PC-3 (cell line): ENCODE measurements at places on chromosomes 7 and 10.

DNA sequence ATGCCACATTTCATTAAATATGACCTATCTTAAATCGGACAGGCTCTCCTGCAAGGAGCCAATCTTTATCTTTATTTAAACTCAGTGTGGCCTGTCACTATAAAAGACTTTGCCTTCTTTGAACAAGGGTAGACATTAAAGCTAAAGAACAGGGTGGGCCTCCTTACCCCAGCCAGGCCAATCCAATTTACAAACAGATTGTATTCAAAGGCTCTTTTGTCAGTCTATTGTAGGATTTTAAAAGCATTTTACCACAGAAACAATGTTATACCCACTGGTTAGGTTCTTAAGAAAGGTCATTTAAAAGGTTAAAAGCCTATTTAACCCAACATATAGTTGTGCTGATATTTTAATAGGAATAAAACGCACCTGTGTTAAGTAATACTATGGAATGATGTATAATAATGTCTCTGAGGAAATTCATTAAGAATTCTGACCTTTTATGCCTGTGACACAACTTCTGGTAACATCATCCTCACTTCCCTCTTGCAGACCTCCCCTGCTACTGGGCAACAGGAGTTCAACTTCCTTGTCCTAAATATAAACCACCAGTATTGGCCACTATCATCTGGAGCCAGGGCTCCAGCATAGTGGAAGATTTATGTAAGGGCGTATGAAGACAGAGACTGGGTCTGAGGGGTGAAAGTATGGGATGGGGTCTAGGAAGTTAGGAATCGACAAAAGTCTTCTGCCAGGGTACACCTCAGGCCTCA is 32.5 kb downstream of the MTERF1 start:
- no peak for DNase-seq

DNA sequence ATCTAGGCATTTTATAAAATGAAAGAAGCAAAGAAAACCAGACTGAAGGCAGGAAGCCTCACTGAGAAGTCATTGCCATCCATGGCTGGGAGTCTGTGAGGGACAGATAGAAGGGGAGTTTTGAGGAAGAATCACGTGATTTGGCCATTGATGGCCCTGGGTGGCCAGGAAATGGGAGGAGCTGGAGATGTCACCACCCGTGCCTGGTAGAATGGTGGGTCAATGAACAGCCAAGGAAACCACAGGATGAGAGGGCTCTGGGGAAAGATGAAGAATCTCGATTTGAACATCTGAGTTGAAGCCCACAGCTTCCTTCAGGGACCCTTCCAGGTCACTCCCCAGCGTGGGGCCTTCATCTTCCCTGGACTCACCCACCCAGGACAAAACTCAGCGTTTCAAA is 103.3 kb upstream of the CHST15 start:
- DNase-seq = no peak

DNA sequence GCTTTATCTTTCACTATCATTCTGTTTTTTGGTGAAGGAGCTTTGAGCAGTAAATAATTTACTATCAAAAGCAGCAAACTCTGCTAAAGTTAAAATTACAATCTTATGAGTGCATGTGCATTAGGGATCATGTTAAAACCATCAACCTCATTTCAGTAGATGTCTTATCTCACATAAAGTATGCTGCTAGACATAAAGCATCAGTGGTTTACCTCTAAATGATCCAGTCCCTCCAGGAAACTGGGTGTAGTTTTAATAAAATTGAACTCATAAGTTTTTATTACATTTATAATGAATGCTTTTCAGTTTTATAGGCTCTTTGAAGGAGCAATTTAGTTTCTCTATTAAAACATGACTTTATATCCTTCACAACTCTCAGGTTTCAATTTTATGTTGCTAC is 108.7 kb downstream of the LRRN3 start:
- peak; percentile 22 for DNase-seq

GRCh38 chr7:80614851-80615271 is 23.6 kb upstream of the CD36 start:
- DNase-seq = peak; percentile 63

GRCh38 chr7:74101061-74101681 is 17.6 kb downstream of the LIMK1 start:
- DNase-seq = no peak

- no peak for DNase-seq
Observed at GRCh38 chr7:71243736-71244410, 111.9 kb downstream of the GALNT17 start.

- no peak for DNase-seq
Observed at GRCh38 chr10:110772454-110773025, 99.2 kb upstream of the PDCD4 start.

- no peak for DNase-seq
Observed at GRCh38 chr7:41661596-41661995, 41.3 kb downstream of the INHBA start.

DNA sequence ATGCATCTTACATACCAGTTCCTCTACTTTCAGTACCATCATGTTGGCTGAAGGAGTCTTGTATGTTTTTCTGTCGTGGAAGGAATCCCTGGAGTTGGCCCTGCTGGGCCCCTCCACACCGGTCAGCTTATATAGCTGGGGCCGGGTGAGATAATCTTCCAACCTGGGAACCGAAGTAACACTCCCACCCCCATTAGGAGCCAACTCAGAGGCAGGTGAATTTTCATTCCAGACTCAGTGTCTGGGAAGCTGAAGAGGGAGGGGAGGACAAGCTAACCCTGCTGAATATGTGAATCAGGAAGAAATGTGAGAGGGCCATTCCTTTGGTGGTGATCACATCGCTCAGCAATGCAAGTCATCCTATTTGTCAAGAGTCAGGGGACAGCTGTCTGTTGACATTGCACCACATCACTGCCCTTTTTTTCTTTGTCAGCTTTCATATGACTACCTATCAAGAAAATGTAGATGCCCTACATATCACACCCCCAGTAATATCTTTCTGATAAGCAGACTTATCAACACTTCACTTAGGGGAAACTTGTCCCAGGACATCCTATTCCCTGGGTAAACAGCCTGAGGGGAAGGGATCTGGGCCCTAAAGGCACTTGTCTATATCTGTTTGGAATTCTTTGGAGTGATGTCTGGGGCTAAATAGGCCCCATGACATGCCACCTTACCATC is at the start of gene ANKRD1:
ANKRD1 (minus strand) TSS at position 102 of the 681 bp plus-strand sequence; CDS start at position 42, 60 bp downstream.
- peak; percentile 93 for DNase-seq

DNA sequence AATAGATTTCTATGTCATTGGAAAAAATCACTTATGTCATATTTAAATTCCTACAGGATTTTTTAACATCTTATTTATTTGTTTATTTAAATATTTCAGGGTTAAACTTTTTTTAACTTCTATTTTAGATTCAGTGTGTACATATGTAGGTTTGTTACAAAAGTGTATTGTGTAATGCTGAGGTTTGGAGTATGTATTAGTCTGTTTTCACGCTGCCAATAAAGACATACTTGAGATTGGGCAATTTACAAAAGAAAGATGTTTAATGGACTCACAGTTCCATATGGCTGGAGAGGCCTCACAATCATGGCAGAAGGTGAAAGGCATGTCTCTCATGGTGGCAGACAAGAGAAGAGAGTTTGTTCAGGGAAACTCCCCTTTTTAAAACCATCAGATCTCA is 65.4 kb downstream of the MGAM2 start:
- no peak for DNase-seq

- no peak for DNase-seq
Observed at GRCh38 chr7:141235656-141236055, 161.8 kb downstream of the TMEM178B start.

DNA sequence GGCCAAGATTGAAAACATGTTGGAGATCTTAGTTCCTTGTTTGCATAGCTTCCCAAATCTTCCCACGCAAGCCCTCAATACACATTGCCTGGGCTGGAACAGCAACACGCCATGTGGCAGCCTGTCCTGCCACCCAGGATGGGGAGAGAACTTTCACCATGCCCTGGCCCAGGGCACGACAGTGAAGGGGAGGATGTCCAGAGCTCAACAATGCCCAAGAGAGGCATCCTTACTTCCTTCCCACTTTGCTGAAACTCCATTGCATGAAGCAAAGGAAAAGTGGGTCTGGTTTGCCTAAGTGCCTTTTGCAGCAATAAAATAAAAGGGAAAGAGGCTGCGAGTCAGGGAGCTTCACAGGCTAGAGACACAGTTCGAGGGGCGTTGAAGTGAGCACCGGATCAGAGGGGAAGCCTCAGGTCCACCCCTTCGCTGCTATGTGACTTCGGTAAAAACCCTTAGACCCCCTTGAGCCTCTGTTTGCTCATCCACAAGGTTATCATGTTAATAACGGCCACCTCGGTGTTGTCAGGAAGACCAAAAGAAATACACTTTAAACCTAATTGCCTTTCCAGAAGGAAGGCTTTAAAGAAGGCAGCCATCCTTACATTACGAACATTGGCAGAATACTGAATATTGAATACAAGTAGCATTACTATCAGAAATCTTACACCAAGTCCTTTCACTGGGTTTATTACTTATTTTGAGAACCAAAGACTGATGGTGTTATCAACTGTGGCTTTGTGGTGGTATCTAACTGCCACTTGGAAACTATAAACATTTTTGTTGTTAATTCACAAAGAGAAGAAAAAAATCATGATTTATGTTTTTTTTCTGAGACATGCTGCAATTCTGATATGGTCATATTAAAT is 133.3 kb downstream of the ICA1 start:
- DNase-seq = no peak

- DNase-seq = peak; percentile 11
Observed at GRCh38 chr10:125264091-125264490, 103.7 kb upstream of the CTBP2 start.

- DNase-seq = no peak
Observed at GRCh38 chr10:72094574-72094973, 6.2 kb upstream of the SPOCK2 start.

DNA sequence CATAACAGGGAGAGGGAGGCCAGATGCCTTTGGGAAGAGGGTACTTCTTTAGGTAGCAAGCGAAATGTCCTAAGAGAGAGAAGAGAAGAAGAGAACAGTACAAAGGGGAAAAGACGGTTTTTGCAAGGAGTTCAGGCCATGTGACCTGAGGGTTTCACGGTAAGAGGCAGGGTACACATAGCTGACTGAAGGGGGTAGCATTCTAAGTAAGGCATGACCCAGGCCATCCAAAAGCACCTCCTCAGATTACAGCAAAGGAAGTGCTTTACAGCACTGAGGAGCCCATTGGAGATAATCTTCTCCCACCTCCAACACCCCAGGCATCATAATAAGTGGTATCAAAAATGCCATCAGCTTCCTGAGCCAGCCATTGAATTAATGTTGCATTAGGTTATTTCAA is 258.2 kb upstream of the NPY start:
- DNase-seq = no peak

DNA sequence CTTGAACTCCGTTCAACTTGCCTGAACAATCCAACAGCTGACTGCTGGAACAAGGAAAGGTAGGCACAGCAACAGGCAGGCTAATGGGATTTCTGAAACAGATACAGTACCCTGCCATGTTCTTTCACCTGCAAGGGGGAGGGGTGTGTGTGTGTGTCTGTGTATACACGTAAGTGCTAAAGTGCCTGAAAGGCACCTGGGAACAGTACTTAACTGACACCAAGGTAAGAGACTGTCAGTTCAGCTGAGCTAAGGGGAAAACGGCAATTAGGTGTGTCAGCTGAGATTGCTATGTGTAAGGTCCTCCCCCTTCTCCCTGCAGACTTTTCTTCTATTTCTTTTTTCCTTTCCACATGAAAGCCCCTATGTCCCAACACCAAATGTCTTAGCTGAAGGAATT is 27.0 kb downstream of the NAMPT start:
- DNase-seq = no peak

GRCh38 chr7:124084024-124084423 is 51.2 kb upstream of the TMEM229A start:
- no peak for DNase-seq

DNA sequence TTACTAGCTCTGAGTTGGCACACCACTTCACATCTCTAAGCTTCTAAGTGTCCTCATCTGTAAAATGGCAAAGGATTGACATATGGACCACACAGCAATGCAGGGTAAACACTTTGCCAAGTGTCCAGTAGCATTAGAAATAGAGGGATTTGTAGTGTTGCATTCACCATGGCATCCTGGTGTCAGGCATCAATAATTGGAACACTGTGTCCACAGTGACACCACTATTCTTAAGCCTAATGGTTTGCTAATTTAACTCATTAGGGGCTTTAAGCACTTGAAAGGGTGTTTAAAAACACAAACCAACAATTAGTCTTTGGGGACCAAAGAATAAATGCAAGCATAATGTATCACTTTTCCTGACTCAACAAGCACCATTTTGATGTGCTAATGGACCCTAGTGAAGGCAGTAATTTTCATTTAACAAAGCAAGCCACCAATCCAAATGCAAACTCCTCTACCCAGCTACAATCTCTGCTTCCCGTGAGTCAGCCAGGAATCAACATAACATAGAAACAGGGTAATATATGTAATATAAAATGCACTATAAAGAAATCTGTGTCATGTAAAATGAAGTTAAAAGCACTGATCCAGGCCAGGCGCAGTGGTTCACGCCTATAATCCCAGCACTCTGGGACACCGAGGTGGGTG is 75.9 kb downstream of the FAM204A start:
- no peak for DNase-seq

DNA sequence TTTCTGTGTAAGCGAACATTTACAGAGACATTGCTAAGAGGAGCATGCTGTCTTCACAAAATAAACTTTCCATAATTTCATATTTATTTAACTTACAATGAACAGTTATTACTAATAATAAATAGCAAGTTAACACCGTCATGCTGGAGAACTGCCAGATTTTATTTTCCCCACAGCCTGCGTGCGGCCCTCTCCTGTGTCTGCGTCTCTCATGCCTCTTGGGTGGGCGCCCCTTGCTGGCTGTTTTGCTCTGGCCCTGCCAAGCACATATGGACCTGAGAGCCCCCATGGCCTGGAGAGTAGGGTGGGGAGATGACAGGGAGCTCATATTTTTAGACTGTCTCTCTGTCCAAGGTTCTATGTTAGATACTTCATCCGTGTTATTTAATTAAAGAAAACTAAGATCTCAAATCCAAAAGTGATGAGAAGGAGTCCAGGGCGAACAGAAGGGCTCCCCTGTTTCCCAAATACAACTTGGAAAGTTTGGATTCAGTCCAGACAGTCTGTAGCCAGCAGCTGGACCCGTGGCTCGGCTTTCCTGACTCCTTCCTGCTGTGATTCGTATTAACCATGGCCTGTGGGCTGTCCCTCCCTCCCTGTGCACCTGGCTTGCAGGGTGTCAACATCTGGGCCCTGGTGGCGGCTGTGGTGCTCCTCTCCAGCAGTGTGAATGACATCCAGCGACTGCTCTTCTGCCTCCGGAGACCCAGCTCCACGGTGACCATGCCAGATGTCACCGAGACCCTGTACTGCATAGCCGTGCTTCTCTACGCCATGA is 20.5 kb downstream of the FBH1 start:
- DNase-seq = no peak

GRCh38 chr10:43135064-43135463 is 3.2 kb upstream of the CSGALNACT2 start:
- DNase-seq = no peak

GRCh38 chr7:91780521-91780920 is 100.0 kb downstream of the MTERF1 start:
- DNase-seq = no peak

- DNase-seq = no peak
Observed at GRCh38 chr7:106419455-106420182, 134.8 kb upstream of the NAMPT start.

GRCh38 chr7:47669178-47669891 is 87.4 kb upstream of the TNS3 start:
- DNase-seq = peak; percentile 92

GRCh38 chr7:117014673-117015133 is 61.4 kb downstream of the ST7 start:
- DNase-seq = no peak
